ENCODE measurements at places on chromosomes 16 and 17.

DNA sequence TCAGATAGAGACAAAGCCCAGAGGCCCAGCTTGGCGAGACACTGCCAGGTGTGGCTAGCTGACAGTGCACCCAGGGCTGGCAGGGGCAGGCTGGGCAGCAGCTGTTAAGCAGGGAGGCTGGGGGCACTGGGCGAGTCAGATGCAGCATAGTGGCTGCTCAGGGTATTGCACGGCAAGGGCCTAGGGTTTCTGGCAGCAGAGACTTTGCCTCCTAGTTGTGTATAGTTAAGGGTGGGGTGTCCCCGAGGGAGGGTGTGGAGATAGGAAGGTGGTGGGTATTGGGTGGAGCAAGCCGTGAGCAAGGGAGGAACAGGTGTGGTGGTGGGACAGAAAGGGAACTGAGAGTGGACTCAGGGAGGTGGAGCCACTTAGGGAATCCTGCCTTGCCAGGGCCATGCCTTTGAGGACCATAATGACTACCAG, 66.0 kb downstream of the SMPD3 start:
- no peak for DNase-seq

DNA sequence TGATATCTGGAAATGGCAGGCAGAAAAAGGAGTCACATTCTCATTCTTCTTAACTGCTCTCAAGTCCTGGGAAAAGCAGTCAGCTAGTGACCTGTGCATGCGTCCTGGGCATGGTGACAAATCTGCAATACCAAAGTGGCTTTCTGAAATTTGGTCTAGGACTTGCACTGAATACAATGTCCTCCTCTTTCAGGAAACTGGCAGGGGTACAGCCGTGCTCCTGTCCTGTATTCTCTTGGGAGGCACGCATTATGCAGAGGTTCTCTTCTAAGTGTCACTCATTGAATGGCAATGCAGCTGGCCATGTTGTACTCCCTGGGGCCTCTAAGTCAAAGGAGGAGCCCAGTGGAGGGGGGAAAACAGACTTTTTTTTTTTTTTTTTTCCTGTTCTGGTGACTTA, 10.6 kb downstream of the PHF12 start:
- no peak for DNase-seq

DNA sequence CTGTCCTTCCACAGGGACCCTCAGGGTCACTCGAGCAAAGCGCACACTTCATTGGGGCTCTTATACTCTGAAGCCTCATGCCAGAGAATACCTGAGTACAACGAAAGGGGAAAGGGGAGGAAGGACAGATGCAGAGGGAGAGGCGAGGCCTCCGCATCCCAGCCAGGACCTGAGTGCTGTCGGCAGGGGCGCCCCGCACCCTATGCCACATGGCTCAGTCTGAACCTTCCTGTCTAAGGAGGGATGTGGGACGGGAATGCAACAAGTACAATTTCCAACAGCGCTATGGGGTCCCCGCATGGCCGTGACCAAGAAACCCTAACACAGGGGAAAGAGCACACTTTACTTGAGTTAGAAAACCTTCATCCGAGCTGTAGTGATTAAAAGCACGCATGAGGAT, 39.8 kb upstream of the FAAP100 start:
- DNase-seq: no peak

DNA sequence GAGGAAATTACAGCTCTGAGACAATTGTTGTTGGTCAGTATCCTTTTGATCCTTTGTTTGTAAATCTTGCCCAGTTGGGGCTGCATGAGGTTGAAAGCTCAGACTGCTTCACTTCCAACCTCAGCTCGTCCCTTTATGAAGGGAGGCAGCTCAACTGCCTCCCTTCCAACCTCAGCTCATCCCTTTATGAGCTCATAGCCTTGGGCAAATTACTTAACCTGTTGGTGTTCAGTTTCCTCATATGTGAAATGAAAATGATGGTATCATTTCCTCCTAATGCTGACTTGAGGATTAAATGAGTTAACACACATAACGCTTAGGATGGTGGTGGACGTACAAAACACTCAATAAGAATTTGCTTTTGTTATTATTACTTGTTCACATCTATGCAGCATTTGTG, 265.1 kb downstream of the CDH13 start:
- DNase-seq: no peak

- no peak for DNase-seq
Measured at GRCh38 chr17:67570797-67571196, 146.9 kb upstream of the NOL11 start.

DNA sequence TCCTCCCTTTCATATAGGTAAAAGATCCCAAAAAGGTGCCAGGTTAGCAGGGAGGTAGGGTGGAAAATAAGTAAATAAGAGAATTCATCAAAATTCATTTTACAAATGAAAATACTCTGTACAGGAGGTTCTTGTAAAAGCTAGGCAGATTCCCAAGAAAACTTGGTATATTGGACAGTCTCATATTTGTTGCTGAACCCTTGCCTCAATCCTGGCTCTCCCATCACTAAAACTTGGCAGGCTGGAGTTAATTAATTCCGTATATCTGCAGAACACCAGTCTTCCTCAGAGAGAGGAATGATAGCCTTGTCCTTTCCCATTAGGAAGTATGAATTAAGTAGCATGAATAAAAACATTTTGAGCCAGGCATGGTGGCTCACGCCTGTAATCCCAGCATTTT, 66.2 kb upstream of the MTMR4 start:
- DNase-seq: no peak

DNA sequence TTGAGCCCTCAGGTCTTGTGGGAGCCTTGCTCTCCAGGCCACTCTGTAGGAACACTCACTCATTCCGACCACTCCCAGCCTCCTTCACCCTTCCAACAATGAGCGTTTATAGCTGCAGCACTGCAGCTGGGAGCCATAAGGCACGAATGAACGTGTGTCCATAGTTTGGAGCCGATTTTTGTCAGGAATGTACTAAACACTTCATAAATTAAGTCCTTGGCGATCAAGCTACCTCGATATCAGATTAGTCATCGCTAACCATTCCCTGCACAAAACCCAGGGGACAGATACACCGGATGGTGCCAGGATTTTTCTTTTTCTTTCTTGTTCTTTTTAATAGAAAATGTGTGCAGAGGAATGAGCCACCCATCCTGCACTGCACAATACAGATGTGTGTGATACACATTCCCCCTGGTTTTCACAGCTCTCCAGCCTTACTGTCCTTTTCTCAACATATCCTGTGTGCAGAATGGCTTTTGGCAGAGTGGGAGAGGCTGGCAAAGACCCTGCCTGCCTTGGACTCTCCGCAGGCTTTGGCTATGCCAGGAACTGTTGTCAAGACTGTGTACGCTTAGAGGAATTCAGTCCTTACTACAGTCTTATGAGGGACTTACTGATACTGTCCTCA, 68.4 kb upstream of the ELAC2 start:
- DNase-seq: no peak

DNA sequence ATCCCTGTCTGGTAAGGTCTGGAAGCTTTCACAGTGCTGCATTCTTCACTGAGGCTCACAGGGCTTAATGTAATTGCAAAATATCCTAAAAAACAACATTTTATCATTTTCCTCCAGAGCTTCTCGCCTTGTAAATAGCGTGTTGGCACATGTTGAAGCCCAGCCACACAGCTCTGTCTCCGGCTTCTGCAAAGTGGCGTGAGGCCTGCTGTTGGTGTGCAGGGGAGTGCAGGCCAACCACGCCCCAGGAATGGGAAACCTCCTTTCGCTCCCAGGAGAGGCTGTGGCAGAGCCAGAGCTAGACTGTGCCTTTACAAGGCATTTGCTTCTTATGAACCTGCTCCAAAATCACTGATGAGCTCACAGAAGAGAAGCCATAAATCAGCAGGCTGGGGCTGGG, 248.2 kb upstream of the MAF start:
- DNase-seq: no peak

DNA sequence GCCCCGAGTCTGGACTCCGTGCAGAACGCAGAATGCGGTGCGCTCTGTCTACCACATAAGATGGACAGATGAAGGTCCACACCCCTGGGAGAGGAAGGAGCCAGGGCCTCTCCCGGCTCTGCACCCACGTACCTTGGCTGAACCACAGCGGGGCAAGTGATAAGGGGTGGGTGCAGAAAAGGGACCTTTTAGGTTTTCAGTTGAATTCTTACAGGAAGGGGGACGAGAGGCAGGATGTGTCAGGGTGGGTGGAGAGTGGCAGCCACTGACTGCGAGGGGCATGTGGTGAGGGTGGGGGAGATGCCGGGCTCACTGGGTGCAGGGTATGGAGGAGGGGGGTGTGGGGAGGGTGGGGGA, 372 bp downstream of the CD300A start:
- DNase-seq: peak; percentile 41

- DNase-seq: no peak
Measured at GRCh38 chr17:57940231-57940630, 15.0 kb downstream of the CUEDC1 start.

- DNase-seq: peak; percentile 30
Measured at GRCh38 chr16:27374804-27375425, 27.1 kb upstream of the IL21R start.

DNA sequence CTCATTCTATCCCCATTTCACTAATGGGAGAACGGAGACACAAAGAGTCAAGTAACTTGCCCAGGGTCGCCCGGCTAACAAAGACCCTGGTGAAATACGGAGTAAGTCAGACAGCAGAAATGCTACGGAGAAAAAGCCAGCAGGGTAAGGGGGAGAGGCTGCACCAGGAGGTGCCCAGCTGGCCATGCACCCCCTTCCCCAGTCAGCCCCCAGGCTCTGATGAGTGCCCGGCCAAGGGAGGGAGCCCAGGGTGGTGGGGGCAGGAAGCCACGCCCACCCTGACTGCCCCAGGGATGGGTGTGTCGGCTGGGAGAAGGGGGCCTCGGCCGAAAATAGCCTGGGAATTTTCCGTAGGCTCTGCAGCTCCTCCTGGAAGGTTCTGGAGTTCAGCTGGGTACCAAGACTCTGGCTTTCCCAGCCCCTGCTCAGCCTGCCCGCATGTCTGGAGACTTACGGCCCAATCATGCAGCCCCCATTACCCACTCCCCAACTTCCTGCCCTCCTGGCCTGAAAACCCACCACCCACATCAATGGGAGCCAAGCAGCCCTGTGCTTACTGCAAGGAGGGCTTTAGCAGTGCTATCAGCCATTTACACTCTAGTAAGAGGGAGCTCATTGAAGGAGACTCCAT, 4.2 kb downstream of the CARHSP1 start:
- no peak for DNase-seq

GRCh38 chr16:68000450-68000849, 1.2 kb upstream of the DPEP2 start:
- no peak for DNase-seq

DNA sequence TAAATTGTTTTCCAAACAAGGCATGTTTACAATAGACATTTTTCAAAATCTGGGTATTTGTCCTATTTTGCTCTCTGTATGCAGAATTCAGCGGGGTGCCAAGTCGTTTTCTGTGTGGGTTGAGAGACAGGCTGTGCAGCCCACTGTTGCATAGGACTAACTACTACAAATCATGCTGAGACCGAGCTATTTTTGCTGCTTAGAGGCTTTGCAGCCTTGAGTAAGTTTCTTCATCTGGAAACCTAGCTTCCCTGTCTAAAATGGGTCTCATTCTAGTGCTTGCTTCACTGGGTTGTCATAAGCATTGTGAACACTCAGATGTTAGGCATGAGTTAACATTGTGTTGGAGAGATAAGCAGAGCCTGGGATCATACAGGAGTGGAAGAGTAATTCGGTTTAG, 1.3 kb downstream of the PRPSAP2 start:
- DNase-seq: no peak

- DNase-seq: no peak
Measured at GRCh38 chr16:83455716-83456115, 352.1 kb upstream of the HSBP1 start.

- DNase-seq: peak; percentile 73
Measured at GRCh38 chr17:77834170-77835115, 124.1 kb upstream of the TNRC6C start.

DNA sequence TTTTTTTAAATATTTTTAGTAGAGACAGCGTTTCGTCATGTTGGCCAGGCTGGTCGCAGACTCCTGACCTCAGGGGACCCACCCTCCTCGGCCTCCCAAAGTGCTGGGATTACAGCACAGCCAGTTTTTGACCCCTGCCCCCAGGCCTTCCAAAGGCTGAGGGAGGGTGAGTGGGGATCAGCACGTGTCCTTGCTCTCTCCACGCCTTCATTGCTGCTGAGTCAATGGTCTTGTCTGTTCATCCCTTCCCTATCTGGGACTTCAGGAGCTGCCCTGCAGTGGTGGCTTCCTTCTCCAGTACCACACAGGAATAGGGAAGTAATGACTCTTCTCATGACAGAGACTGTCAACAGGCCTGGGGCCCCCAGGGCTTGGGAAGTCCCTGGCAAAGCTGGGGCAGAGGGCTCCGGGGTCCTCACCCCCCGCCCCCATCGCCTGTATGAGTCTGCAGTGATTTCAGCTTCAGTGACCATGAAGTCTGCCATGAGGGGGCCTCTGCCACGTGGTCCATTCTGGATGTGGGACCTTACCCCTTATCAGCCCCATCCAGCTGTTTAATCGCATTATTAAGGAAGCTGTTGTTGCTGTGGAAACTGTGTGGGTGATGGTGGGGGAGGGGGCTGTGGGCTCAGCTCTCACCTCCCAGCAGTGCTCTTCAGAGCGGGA, 6.1 kb downstream of the ABCC3 start:
- no peak for DNase-seq

DNA sequence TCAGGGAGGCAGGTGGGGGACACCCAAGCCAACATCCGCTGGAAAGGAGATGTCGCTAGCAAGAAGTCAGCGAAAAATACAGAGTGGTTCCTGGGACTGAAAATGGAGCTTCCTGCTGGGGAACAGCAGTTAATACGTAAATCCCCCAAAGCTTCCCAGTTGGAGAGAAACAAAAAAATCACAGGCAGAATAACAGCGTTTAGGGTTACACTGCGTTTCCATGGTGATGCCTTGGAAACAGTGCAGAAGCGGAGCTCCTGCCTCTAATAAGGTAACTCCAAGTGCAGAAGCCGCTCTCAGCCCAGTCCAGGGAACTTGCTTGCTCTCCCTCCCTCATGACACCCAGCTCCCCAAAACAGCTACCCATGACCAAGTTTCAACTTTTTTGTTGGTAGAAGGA, 73.4 kb downstream of the PLD6 start:
- no peak for DNase-seq

DNA sequence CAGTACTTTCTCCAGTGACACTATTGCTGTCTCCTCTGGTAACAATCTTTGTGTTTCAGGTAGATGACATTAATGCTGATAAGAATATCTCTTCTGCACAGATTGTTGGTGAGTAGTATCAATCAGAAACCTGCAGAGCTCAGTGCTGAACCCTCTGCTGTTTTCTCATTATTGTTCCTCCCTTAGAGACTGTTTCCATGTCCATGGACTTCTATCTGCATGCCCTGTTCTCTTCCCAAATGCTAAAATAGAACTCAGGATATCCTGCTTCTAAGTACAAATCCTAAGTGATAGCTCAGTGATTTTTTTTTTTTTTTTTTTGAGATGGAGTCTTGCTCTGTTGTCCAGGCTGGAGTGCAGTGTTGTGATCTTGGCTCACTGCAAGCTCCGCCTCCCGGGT, 29.4 kb downstream of the IST1 start:
- DNase-seq: no peak

GRCh38 chr16:13552062-13552959, 367.6 kb upstream of the ERCC4 start:
- DNase-seq: no peak

DNA sequence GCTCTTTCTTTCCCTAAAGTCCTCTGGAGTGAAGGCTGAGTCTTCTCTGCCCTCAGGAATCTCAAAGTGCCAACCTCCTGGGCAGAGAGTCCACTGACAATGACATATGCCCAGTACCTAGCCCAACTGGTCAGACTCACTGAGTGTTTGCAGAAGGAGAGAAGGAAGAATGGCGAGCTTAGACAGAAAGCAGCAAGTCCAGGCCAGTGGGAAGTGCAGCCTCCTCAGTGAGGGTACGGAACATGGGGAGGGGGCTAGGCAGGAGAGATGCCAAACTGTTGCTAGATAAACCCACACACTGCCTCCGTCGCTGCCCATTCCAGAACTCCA, 678 bp downstream of the EXOC7 start:
- no peak for DNase-seq

Measured in activated gamma-delta T cell treated with Interleukin-2 at 50 U/mL for 16 hours (primary cell).